ENCODE measurements at places on chromosomes 2 and 18.

GRCh38 chr2:109407276-109408042, 206.3 kb downstream of the SEPTIN10 start:
- no peak for DNase-seq

DNA sequence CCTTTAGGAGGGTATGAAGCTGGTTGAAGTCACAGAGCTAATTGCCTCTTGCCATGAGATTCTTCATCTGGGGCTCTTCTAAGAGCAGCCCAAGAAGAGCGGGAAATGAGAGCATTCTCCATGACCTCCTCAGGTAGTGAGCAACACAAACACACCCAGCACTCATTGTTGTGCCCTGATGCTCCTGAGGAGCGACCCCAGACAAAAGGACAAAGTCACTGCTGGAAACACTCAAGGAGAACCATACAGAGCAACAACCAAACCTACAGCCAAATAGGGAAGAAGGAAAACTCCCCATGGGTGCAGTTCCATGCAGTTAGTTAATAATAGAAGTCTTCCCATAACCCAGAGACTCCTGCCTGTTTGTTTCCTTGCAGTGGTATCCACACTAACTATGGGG, 426.0 kb upstream of the CRIM1 start:
- DNase-seq, result no peak

DNA sequence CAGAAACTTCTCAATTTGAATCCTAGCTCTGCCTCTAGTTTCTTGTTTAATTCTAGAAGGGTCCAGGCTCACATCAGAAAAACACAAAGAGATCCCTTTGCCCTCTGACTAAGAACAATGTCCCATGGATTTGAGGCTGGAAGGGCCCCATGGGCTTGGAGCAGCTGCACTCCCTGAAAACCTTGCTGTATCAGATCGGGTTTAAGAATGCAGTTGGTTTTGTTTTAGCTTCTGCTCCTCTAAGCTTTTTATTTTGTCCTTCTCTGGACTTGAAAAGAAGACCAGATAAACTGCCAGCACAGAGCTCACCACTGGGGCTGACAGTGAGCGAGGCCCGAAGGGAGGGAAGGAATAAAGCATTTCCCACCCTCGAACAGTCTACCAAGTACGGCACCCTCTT, 69.2 kb upstream of the WIPF1 start:
- no peak for DNase-seq

- no peak for DNase-seq
These were observed 156.1 kb downstream of the TPGS2 start for GRCh38 chr18:36672437-36673344.

- DNase-seq, result no peak
These were observed 14.2 kb upstream of the GAL3ST2 start for GRCh38 chr2:241762321-241762932.

- no peak for DNase-seq
These were observed 35.6 kb downstream of the FAM124B start for GRCh38 chr2:224366267-224366844.

DNA sequence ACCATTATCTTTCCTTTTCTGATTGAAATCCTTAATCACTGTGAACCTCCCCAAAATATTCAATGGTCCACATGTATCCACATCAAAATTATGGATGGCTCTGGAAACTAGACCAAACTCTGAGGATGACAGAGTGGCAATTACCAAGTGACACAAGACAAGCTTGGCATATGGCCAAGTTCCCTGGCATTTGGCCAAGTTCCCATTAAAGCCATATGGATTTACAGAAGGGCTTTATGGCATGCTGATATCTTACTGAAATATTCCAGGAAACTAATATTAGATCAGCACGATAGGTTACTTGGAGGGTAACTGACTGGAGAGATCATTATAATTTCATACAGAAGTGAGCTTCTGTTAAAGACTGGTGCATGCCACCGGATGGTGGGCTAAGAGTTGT, 21.9 kb upstream of the CERS6 start:
- no peak for DNase-seq

DNA sequence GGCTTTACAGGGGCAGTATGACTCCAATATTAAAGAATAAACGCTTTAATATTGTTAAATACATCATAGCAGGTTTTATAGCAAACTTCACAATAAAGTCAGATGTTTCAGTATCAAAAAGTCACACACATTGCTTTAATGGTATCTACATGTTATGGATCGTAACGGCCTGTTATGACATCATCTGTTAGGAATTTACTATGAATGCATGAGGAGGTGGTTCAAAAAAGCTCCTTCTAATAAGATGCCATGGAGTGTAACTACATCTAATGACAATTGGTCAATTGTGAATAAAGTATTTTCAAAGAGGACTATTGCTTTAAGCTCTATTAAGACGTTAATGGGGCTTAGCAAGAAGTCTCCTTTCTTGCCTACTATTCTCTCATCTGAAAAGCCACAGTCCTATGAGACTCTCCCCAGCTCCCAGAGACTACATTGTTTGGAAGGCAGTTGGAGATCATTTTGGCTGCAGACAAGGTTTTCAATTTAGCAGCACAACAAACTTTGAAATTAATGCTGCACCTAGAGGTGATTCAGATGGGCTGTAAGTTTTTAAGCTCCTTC, 300.7 kb upstream of the MEIS1 start:
- no peak for DNase-seq

DNA sequence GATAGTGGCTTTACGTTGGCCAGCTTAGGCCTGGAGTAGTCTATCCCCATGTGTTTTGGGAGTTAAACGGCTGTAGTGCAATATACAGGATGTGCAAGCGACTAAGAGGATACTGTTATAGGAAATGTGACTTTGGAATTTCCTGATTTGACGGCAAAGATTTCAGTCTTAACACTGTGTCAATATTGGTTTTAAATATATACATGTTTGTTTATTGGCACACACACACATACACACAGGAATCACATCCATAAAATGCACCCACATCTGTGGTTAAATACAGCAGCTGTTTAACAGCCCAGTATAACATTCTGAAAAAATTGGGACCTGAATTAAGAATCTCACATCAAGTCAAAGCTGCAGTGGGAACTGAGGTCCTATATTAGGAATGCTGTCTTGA, 347.1 kb downstream of the TXNL1 start:
- DNase-seq, result no peak

DNA sequence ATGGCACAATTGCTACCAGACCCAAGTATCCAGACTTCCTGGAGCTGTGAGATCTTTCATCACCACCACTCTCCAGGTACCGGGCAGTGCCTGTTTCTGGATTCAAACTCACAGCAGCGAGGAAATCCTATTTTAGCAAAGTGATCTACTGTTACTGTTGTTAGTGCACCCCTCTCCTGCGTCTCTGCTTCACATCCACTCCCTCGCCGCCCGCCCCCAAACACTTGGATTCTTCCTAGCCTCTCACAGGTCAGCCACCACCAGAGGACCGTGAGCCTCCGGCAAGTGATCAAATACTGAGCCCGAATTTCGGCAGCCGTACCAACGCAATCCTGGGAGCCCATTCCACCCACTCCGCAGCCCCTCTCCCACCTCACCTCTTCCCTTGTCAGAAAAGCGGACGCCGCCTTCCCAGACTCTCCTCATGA, 519 bp downstream of the METTL4 start:
- no peak for DNase-seq

DNA sequence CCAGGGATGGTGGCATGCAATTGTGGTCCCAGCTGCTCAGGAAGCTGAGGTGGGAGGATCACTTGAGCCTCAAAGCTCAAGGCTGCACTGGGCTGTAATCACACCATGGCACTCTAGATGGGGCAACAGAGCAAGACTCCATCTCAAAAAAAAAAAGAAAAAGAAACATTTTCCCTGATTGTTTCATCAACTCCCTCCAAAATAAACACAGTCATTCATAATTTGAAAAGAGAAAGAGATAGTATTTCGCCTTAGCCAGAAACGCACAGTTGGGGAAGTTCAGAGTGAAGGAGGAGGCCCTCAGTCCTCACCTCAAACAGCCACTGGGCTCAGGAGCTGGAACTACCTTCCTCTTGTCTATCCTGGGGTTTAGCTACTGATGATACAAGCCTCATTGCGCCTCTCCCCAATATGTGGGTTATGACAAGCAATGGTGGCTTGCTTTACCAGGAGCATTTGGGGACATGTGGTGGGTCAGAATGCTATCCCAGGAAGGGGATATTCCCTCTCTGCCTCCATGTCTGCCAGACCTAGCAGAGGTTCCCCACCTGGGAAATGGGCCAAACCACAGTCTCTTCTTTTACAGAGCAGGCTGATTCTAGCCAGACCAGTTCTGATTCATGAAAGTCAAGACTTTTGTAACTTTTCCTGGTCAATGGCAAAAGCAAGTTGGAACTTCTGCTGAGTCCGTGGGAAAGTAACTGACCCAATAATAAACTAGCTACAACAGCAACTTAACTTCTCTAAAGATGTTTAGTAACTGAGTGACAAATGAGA, 22.2 kb upstream of the TMEM87B start:
- DNase-seq, result no peak

- no peak for DNase-seq
These were observed 5.5 kb downstream of the COL6A3 start for GRCh38 chr2:237408335-237409000.

GRCh38 chr2:33314541-33314940, 161.9 kb upstream of the RASGRP3 start:
- DNase-seq, result no peak

DNA sequence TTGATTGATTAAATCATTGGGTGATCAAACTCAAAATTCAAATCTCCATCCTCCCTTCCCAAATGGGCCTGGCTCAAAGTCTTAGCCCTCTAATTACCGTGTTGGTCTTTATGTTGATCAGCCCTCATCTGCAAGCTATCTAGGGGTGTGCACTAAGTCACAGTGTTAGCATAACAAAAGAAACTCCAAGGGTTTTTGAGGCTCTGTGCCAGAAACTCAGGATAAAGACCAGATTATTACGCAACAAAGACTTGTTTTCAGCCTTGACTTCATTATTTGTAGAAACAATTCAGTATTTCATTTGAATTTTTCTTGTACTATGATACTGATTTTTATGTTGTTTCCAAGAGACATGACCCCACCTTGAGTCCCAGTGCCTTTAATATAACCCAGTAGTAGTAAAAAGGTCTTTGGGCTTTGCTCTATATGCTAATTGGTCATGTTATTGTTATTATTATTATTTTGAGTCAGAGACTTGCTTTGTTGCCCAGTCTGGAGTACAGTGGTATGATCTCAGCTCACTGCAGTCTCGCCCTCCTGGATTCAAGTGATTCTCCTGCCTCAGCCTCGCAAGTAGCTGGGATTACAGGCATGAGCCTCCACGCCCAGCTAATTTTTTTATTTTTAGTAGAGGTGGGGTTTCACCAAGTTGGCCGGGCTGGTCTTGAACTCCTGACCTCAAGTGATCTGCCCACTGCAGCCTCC, 13.9 kb downstream of the PSMD14 start:
- DNase-seq, result no peak

- DNase-seq, result no peak
These were observed 90.4 kb downstream of the RAPH1 start for GRCh38 chr2:203444738-203445137.

DNA sequence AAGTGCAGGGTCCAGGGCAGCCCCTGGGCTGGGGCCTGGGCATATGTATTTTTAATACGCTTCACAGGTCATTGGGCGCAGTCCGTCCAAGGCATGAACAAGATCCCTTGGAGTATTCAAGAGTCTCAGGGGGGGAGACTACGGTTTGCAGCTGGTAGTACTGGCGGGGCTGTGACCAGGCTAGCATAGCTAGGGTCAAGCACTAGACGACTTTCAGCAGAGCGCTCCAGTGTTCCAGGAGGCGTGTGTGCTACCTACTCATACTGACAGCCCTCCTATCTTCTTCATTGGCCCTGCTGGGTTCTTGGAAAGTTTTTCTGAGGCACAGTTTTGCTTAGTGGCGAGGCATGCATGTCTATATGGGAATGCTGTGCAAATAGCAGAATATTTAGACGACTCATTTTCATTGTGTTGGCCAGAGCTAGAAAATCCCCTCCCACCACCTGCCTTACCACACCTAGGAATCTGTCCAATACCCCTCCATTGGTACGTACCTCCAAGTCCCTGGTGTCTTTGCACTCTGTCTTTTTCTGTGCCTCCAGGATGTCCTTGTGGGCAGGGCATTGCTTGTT, 68.2 kb downstream of the GLI2 start:
- no peak for DNase-seq

DNA sequence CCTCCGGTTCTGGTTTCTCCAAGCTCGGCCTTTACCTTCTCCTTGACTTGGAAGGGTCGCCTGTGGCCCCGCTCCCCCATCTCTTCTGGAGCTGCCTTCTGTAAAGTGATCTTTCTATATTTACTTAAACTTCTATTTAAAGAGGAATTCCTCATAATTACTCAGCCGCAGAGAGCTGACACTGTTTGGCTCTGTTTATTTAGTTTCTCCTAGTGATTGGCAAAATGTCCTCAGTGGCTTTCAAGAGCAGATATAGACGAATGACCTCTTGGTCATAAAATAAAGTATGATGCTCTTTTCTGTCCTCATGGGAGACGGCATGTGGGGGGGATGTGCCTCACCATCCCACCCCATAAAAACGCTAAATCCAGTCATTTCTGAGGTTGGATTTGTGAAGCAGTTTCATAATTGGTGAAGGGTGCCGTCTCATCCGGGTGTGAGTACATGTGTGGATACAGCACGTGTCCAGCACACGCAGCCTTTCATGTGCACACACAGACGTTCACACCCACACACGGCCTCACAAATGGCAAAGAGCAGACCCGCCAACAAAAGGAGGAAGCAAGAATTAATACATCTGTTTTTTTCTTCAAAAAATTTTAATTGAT, 43.4 kb upstream of the SMAD7 start:
- DNase-seq, result no peak

GRCh38 chr2:6977113-6977741, 60.0 kb downstream of the RNF144A start:
- no peak for DNase-seq

DNA sequence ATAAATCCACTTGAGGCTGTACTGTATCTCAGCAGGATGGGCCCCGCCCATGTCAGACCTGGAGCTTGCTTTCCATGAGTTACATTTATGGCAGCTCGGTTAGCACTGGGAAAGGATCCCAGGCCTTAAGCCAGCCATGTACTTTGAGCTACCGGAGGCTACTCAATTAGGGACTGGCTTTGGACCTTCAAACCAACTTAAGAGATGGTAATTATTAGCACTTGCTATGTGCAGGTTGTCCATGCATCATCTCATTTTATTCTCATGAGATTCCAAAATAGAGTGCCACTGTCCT, 64.4 kb downstream of the ACTR2 start:
- DNase-seq, result no peak

- no peak for DNase-seq
These were observed 184.5 kb downstream of the BCL2 start for GRCh38 chr18:63135101-63135500.

DNA sequence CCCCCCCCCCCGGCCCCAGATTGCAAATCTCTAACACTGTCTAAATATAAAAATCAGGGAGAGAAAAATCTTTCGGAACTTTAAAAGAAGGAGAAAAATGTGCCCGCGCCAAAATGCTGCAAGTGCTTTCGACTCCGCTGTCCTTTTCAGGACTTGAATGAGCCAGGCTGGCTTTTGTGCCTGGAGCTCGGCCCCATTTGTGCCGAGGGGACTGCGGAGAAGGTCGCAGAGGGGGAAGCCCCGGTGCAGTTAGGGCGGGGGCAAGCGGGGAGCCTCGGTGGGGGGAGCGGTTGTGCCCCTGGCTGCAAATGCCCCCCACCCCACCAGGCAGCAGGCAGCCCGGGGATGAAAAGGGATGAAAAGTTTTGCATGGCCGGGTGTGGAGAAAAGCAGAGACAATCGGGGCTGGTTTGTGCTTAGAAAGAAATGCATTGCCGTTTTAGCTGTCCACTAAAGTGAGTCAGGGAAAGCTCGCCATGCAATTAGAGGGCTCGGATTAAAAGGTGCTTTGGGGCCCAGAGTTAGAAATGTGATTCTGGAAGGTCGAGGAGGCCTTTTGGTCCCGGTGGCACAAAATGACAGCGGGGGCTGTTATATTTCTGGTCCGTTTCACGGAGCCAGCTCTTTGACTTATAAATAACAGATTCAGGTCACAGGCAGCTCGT, 1.6 kb downstream of the INHBB start:
- DNase-seq, result no peak

GRCh38 chr2:83596592-83597282, 862.3 kb downstream of the SUCLG1 start:
- DNase-seq, result no peak

Measured in activated effector memory CD4-positive, alpha-beta T cell treated with Interleukin-2 at 50 U/mL for 16 hours (primary cell).